ENCODE measurements at places on chromosomes 13 and 19. TPM values are rescaled to one million over a fixed set of nuclear protein-coding genes. Genes with fewer than 3 reads are reported as not detected.

- H3K4me3 ChIP-seq: no peak overlapping the region
- no peak for DNase-seq
- H3K27ac ChIP-seq: no peak overlapping the region
- H3K36me3 ChIP-seq: no peaks in the 10 kb centered on the region
- no peaks in the 10 kb centered on the region for H3K27me3 ChIP-seq
- peaks cover 4% of the 10 kb centered on the region for H3K4me1 ChIP-seq
Observed at GRCh38 chr19:756821-757688, 6.1 kb downstream of the MISP start.

Gene CDC42EP5
- 4.2 TPM for total RNA-seq

DNA sequence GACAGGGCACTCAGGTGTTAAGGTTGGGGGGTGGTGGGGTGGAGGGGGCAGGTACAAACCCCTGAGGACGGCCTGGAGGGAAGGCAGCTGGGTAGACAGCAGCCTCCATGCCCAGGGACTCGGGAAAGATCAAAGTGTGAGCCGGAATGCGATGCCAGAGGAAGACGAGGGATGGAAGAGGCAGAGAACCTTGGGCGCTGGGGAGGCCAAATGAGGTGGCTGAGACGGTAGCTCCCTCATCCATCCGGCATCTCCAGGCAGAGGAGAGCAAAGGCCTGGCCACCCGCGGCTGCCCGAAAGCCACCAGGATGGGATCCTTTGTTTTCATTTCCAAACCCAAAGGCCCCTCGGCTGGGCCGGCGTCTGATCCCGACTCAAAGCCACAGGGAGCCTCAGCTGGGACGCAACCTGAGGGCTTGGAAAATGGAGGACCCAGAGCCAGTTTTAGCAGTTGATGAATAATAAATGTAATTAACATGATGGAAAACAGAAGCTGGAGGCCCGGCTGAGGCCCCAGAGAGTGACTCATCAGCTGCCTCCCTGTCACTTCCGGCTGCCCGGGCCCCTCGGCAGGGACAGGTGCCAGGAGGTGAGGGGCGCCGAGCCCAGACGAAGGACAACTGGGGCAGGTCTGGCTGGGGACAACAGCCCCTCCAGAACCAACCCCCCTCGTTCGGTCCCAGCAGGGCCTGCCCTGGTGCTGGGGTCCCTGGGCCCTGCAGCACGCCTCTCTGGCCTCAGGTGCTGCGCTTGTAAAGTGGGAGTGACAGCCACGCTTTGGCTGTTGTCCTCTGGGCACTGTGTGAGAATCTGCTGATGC, 61.6 kb downstream of the CEBPG start:
- H3K27ac ChIP-seq: no peak overlapping the region
- no peak overlapping the region for H3K4me3 ChIP-seq
- no peaks in the 10 kb centered on the region for H3K36me3 ChIP-seq

GRCh38 chr13:61029064-61029463, 386.6 kb downstream of the PCDH20 start:
- H3K36me3 ChIP-seq: no peaks in the 10 kb centered on the region
- H3K27me3 ChIP-seq: no peaks in the 10 kb centered on the region
- DNase-seq: no peak
- no peak overlapping the region for H3K4me3 ChIP-seq
- H3K4me1 ChIP-seq: no peaks in the 10 kb centered on the region

DNA sequence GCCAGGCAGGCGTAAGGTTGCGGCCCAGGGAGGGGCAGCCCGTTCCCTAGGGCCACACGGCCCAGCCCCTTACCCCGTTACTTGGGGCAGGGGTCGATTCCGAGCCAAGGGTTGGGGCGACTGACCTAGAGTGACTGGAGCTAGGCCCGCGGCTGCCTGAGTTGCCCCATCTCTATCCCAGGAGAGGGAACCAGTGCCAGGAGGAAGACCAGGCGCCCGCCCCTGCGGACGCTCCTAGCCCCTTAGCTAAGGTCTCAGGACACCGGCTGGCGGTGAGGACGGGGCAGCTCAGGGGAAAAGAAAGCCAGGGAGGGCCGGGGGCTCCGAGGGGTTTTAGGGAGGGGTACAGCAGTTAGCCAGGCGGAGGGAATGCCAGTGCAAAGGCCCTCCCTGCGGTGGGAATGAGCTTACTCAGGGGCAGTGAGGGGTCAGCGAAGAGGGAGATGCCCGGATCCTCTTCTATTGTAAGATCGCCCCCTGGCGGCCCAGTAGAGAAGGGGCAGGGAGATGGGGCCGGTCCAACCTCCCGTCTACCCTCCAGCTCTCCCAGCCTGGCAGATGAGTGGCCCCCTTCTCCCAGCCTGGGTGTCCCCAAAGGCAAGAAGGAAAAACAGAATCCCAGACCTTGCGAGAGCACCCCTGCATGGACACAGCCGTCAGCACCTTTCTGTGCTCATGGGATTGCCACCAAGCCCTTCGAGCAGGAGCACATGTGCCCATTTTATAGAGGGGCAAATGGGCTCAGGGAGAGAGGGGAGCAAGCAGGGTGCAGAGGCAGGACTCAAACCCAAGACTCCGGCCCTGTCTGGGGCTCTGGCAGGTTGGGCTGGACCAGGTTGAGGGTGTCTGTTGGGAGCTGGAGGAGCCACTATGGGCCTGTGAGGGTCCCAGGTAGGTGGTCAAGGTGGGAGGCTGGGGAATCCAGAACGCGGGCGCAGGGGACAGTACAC, 16.3 kb downstream of the CILP2 start:
- H3K27me3 ChIP-seq: peaks cover 14% of the 10 kb centered on the region
- no peak overlapping the region for H3K27ac ChIP-seq
- H3K36me3 ChIP-seq: no peaks in the 10 kb centered on the region
- no peak for DNase-seq
- peaks cover 3% of the 10 kb centered on the region for H3K4me1 ChIP-seq

GRCh38 chr13:97878431-97879375, 74.8 kb upstream of the IPO5 start:
- no peaks in the 10 kb centered on the region for H3K27me3 ChIP-seq
- H3K36me3 ChIP-seq: no peaks in the 10 kb centered on the region
- no peak for DNase-seq
- no peak overlapping the region for H3K4me3 ChIP-seq

DNA sequence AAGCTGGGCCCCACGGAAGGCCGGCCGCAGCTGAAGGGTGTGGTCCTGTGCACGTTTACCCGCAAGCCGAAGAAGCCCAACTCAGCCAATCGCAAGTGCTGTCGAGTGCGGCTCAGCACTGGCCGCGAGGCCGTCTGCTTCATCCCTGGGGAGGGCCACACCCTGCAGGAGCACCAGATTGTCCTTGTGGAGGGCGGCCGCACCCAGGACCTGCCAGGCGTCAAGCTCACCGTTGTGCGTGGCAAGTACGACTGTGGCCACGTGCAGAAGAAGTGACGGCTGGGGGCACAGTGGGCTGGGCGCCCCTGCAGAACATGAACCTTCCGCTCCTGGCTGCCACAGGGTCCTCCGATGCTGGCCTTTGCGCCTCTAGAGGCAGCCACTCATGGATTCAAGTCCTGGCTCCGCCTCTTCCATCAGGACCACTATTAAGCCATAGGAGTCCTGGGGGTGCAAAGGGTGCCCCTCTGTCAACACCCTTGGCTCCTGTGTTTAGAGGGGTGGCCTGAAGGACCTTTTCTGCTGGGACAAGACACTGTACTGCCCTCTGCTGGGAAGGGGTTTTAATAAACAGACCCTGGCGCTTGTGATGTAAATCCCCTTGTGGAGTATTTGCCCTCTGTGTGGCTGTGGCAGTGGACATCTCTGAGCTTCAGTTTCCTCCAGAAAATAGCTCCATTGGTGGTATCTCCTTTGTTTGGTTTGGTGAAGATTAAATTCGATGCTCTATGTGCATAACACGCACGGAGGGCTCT, 1.9 kb downstream of the MRPS12 start:
- H3K4me3 ChIP-seq: no peak overlapping the region
- DNase-seq: no peak
- H3K4me1 ChIP-seq: peaks cover 15% of the 10 kb centered on the region
- H3K27me3 ChIP-seq: no peaks in the 10 kb centered on the region
- no peak overlapping the region for H3K27ac ChIP-seq

Gene CYSLTR2
- 1.9 TPM for total RNA-seq

Gene NALCN
- total RNA-seq: 0.76 TPM

DNA sequence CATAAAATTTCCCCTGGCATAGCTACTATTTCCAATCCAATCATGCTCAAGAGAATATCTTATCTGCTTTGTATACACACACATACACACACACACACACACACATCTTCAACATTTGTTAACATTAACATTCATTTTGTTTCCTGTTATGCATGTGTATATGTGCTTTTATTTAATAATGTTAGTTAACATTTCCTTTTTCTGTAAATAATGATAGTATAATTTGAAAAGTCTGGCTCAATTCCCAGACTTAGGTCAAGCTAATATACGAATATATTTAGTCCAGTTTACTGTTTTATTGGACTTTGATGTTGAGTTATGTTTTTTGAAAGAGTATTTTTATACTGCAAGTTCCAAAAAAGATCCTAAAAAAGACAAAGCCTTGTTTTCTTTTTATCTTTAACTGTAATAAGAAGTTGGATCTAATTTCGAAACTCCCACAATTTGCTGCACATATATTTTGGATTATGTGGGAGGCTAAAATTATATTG, 1072.4 kb downstream of the EFNB2 start:
- no peaks in the 10 kb centered on the region for H3K27me3 ChIP-seq
- no peak for DNase-seq

DNA sequence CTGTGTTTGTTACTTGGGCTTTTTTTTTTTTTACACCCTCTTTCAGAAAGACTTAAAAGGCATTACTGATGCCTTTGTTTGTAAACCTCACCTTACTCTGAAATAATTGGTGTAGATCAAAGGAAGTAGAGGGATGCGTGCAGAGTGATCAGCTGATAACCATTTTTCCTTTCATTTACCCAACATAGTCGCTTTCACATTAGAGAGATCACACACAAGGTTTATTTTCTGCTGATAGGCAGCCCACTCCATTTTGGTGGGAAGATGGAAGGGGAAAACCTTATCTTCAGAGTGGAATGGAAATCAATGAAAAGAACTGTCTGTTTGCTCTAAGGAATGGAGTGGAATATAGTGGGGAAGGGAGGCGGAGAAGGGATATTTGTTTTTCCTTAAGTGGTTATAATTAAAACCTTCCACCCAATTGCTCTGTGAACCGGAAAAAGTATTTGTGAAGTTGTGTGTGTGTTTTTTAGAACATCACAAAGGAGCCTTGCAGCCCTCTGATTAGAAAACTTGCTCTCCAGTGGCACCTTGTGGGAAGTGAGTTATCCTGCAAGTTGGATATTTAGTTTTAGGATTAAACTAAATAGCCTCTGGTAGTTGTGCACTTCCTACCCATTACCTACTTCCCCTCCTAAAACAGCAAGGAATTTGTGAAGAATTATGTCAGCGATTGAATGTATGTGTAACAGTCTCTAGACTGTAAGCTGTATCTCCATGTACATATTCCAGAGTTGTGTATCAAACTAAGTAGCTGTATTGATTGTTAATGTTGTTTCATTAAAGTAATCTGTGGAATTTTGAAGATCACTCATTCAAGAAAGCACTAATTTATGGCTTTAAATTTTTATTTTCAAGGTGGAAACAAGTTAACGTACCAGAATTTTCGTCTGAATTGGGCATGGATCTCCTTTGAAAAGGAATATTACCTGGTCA, 76.8 kb downstream of the FREM2 start:
- no peak overlapping the region for H3K4me3 ChIP-seq
- no peaks in the 10 kb centered on the region for H3K36me3 ChIP-seq
- H3K27ac ChIP-seq: no peak overlapping the region
- no peaks in the 10 kb centered on the region for H3K27me3 ChIP-seq
- no peaks in the 10 kb centered on the region for H3K4me1 ChIP-seq

DNA sequence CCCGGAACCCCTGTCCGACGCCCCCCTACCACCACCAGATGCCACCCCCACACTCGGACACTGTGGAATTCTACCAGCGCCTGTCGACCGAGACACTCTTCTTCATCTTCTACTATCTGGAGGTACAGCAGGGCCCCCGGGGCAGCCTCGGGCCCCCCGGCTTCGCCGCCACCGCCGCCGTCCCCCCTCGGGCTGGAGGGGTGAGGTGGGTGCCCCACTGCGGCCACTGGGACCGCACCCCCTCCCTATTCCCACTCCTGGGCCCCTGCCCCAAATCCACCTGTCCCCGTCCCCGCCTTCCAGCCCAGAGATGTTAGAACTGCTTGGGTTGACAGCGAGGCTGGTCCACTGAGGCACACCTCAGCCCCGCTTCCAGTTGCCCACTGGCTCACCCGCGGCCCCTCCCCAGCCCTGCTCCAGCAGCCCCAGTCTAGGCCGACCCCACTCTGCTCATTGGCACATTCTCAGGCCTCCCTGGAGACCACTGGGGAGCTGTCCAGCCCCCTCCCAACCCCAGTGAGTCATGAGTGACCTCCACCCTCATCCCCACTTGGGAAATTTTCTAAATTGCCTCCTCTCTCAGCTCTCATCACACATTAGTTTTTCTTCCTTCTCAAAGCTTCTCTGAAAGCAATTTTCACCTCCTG, 6.5 kb downstream of the LENG1 start:
- DNase-seq: no peak
- no peak overlapping the region for H3K27ac ChIP-seq
- peaks cover 96% of the 10 kb centered on the region for H3K36me3 ChIP-seq
- H3K27me3 ChIP-seq: no peaks in the 10 kb centered on the region
- no peak overlapping the region for H3K4me3 ChIP-seq

GRCh38 chr19:18590273-18591272, 2.0 kb downstream of the REX1BD start:
- H3K27ac ChIP-seq: peak overlapping the region; percentile 31
- H3K36me3 ChIP-seq: peaks cover 11% of the 10 kb centered on the region
- H3K4me1 ChIP-seq: peaks cover 58% of the 10 kb centered on the region
- no peak for DNase-seq

DNA sequence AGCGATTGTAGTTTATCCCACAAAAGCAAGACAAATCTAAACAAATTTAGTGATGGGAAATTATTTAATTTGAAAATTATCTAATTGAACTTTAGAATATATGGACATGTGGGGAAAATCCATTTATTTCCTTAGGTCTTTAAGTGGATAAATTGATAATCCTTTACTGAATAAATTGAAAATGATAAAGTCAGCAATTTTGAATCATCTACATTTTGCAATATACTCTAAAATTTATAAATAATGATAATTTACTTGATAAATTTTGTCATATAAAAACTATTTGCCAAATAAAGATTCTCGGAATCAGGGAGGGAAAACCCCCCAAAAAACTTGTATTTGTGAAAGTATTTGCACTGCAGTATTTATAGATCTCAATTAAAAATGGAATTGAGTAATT, 875.3 kb upstream of the SLITRK5 start:
- H3K4me3 ChIP-seq: no peak overlapping the region
- no peaks in the 10 kb centered on the region for H3K36me3 ChIP-seq
- H3K4me1 ChIP-seq: no peaks in the 10 kb centered on the region
- H3K27me3 ChIP-seq: no peaks in the 10 kb centered on the region

DNA sequence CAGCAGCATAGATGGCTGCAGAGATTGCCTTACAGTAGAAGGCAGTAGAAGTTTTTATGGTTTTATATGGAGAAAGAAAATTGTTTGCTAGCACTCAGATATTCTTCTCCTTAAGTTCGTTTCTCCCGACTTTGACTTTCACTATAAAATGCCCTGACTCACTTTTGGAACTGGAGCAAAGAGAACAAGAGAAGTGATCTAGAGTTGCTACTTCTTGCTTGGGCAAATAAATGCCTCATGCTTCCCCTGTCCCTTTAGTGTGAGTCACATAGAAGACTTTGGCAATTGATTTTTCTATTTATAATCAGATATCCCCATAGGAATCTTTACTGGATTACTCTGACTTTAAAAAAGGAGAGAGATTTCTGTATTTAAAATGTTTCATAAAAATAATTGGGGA, 46.9 kb downstream of the ITGBL1 start:
- H3K4me1 ChIP-seq: no peaks in the 10 kb centered on the region
- H3K27ac ChIP-seq: no peak overlapping the region
- no peak overlapping the region for H3K4me3 ChIP-seq
- no peaks in the 10 kb centered on the region for H3K36me3 ChIP-seq
- no peaks in the 10 kb centered on the region for H3K27me3 ChIP-seq

GRCh38 chr13:80884056-80884785, 543.3 kb upstream of the SPRY2 start:
- no peak overlapping the region for H3K4me3 ChIP-seq
- H3K27ac ChIP-seq: no peak overlapping the region
- DNase-seq: no peak
- no peaks in the 10 kb centered on the region for H3K36me3 ChIP-seq
- H3K4me1 ChIP-seq: no peaks in the 10 kb centered on the region

Data from suprapubic skin (tissue), 4 donors.